ENCODE measurements at places on chromosomes 6 and 20.
A peak's percentile ranks its signal among the peaks of the same experiment; 100 is the strongest.

DNA sequence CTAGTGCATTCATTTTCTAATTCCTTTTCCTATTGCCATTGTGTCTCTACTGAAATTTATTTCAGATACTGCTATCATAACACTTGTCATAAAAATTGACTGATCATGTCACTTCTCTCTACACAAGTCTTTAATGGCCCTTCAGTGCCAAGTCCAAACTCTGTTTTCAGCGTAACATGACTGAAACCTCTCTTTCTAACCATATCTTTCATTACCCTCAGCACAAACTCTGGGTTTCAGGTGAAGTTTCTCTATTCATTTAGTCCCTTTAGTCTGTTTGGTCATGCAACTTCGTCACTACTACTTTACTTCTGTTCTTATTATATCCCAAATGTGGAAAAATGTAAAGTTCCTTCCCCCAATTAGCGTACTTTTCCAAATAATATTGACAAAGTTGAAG lies 234.9 kb downstream of the OGFRL1 start:
- DNase-seq, result no peak

DNA sequence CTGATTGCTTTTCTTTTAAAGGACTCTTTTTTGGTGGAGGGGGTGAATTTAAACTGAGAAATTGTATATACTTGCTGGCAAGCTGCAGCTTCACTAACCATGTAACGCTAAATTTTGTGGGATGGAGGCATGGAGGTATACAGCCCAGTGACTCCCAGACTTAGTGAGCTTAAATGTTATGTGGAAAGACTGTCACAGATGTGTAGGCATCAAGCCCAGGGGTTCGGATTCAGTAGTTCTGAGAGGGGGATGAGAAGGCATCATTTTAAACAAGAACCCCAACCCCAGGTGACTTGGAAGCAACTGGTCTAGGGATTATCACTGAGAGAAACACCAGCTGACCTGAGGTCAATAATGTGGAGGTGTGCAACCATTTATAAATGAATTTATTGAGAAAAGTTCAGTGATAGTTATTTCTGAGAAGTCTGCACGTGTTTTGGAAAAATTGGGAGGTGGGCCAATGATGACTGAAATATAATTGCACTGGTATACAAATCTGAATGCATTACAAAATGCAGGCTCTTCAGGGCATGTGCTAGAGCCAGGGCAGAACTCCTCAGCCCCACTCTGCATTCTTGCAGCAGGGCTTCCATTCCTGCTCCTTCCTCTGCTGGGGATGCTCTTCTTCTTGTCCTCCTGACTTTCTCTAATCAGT lies 26.9 kb downstream of the RFPL4B start:
- DNase-seq, result no peak

- peak; percentile 32 for DNase-seq
Observed at GRCh38 chr20:19433371-19434350, 221.2 kb downstream of the SLC24A3 start.

- DNase-seq, result no peak
Observed at GRCh38 chr6:71476872-71477271, 188.3 kb downstream of the OGFRL1 start.

DNA sequence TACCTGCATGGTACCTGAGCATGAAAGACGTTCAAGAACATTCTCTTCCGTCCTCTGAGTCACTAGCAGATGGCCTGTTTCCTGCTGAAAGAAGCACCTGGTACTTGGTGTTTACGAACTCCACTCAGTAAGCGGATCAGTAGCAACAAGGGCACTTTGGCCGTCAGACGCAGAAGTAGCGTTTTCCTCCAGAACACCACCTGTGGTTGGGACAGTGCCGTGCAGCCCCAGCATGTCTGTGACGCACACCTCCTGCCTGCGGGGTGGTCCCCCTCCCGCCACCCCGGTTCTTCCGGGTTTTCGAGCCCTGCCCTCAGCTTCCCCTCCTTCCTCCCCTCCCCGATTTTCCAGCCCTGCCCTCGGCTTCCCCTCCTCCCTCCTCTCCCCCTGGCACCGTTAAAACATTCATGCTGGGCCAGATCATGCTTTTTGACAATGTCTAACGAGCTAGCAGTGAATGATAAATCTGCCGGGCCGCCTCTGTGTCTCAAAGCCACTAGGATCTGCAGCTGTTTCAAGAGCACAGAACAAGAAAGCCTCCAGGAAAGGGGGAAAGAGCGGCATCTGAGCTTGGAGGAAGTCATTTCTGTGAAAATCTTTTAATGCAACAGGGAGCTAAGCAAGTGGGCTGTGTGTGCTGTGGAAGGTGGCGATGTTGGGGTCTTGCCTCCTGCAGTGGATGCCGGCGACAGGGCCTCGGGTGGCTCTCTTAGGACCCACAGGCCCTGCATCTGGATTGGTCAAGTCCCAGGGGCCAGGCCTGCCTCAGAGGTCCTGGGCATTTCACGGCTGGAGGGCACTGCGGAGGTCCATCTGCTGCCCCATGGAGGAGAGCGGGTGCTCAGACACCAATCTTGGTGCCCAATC lies 207.9 kb downstream of the ERMARD start:
- DNase-seq, result no peak

- no peak for DNase-seq
Observed at GRCh38 chr20:47021850-47022249, 127.2 kb downstream of the EYA2 start.

DNA sequence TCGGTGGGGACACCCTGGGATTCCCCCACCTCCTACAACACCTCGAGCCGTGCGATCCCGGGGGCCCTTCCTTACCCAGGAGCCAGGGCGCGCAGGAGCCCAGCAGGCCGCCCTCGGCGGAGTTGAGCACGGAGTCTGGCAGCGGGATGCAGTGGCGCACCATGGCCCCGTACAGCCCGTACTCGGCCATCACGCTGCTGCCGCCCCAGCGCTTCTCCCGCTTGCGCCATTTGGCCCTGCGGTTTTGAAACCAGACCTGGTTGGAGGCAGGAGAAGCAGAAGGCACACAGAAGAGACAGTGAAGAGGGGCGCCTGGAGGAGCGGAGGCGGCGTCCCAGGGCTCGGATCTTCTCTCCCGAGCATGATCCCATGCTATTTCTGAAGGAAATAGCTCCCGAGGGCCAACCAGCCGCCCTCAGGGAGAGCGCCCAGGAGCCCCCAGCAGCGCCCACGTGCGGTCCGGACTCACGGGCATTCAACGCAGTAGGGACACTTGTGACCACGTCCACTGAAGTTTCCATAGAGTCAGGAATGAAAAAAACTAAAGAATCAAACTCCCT lies 4.3 kb downstream of the VSX1 start:
- no peak for DNase-seq

GRCh38 chr6:43575105-43575771 lies 600 bp downstream of the XPO5 start:
- no peak for DNase-seq

DNA sequence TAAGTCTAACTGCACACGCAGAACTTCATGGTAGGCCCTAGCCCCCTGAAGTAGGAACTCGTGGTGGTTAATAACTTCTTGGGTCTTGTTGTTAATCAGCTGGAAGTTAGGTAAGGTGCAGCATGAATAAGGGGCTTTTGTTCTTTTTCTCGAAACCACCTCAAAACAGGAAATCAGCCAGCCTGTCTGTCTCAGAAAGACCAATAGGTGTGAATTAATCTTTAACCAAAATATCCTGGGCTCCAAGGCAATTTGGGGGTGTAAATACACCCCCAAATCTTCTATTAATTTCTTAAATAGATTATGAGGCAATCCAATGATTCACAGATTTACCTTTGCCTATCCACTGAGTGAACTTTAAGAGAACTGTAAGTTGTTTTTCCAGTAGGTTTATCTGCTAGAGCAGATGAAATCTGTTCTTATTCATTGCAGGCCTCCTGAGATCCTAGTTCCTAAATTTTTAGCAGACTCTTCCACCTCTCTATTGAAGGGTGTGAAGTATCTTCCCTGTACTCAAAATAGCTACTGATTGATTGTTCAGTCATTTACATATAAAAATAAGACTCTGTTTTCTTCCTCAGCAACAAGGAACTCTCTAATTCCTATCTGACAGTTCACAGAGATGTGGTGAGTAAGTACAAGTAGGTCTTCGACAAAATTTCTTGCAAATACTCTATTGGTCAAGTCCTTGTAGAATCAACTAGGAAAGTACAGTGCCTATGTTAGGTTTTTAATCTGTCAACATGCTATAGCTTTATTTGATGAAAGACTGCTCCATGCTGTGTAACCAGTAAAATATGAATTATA lies 427.1 kb upstream of the NOX3 start:
- no peak for DNase-seq
